Suppressor macrophage treated with lipopolysaccharide for 4 hours (primary cell): ENCODE measurements at places on chromosomes 7 and 10.

DNA sequence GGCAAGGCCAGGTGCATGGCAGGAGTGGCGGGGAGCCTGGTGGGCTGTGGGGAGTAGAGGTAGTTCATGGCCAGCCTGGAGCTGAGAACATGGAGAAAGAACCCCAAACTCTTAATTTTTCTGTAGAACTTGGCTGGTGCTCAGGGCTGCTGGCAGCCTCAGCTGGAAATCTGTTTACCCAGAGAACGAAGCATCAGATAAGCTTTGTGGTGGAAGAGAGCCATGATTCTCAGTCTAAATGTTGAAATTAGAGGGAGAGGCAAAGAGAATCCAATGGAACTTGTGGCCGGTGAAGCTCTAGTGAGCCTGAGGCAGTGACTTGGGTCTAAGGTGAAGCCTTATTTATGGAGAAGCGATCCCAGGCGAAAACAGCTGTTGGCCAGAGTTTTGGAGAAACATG is 126.4 kb downstream of the CCDC3 start:
- DNase-seq: no peak

- peak; percentile 47 for DNase-seq
These were observed 29.6 kb downstream of the ANKRD16 start for GRCh38 chr10:5860066-5860465.

- no peak for DNase-seq
These were observed 612.1 kb upstream of the MGMT start for GRCh38 chr10:128854963-128855362.

- no peak for DNase-seq
These were observed 47.0 kb upstream of the PLEKHA1 start for GRCh38 chr10:122327237-122328206.

- DNase-seq: no peak
These were observed 257.2 kb downstream of the KIAA1217 start for GRCh38 chr10:24465891-24466818.

DNA sequence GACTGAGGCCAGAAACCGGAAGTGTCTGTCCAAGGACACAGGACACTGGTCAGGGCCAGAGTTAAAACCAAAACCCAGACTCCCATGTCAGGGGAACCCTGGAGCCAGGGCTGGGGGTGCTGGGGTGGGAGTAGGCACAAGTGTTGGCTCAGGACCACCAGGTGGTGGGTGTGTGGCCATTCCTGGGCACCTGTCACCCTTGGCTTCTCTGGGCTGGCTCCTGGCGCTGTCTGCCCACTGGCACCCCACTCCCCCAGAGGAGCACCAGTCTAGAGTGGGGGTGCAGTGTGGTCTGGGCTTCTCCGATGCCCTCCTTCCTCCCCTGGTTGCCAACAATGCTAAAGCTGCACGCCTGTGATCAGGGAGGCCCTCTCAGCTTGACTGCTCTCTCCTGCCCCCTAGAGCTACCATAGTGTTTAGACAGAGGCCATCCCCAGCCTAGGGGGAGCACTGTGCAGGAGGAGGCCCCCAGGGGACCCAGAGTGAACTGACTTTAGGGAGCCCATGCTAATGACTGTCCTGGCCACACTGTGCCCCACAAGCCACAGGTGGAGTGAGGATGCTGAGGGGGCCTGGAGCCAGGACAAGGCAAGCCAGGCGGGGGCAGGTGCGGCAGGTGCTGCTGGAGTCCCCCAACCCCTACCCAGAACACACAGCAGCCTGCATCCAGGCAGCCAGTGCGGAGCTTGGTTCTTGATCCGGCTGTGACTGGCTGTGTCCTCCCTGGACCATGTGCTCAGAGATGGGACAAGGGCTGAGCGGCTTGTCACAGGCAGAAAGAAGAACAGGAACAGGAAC is 11.0 kb downstream of the RASGEF1A start:
- peak; percentile 23 for DNase-seq

DNA sequence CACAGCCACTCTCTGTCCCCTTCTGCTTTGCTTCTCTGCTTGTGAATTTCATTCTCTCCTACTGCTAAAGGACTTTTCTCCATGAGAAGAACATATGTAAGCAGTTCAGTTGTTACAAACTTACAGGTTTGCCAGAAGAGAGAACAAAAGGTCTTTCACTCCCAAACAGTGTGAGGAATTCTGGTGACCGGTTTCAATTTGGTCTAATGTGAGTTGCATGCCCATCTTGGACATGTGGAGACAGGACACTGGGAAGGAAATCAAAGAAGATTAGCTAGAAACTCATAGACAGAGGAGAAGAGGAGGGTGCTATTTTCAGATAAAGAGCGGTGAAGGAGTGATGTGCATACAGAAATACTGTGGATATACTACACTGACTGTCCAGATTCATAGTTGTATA is 209.5 kb upstream of the INHBA start:
- no peak for DNase-seq

DNA sequence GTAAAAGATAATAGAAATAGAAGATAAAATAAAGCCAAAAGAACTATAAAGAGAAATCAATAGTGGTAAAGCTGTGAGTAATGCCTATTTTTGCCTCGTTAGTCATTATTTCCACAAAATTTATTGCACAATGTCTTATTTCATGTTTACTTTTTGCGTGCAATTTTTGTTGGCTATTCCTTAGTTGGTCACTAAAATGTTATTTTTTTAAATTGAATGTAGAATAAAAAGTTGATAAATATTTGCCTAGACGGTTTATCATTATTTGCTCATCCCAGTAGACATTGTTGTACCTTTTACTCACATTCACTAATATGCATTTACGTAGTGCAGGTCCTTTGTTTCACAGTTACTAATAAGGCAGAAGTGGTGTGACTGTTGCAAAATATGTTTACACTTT is 227.8 kb upstream of the BMPER start:
- DNase-seq: peak; percentile 21

DNA sequence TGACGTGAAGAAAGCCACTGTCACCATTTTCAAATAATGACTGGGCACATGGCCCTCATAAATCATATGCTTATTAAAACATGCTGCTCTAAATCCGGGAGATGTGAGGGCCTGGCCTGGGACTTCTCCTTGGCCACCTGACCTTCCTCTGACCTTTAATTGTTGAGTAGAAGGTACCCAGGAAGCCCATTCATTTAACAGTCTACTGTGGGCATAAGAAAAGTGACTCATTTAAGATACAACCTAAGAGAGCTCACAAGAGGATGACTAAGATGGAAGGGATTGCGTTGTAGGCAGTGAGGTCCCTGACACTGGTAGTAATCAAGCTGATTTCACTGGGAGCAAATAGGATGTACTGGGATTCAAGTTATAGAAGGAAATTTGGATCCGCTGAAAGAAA is 203.4 kb upstream of the GPR26 start:
- peak; percentile 75 for DNase-seq

GRCh38 chr7:105097619-105098018 is 83.6 kb downstream of the KMT2E start:
- DNase-seq: no peak

DNA sequence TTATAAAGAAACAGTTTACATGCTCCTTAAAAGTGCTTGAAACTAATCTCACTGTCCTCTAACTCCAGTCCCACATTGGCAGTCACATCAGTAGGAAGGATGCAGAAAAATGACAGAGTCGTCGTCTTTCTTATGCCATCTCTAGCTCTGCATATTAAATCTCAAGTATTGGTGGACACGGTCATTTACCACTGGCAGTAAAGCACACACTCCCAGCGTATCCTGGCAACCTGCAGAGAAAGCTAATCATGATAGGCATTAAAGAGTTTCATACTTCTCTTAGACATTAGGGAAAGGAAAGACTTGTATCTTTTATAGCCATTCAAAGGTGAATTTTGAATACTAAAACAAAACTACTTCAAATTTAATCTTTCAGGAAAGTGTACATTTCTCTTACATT is 202.0 kb upstream of the COBL start:
- DNase-seq: no peak

- no peak for DNase-seq
These were observed 54.1 kb upstream of the AKR1C1 start for GRCh38 chr10:4909118-4909517.

DNA sequence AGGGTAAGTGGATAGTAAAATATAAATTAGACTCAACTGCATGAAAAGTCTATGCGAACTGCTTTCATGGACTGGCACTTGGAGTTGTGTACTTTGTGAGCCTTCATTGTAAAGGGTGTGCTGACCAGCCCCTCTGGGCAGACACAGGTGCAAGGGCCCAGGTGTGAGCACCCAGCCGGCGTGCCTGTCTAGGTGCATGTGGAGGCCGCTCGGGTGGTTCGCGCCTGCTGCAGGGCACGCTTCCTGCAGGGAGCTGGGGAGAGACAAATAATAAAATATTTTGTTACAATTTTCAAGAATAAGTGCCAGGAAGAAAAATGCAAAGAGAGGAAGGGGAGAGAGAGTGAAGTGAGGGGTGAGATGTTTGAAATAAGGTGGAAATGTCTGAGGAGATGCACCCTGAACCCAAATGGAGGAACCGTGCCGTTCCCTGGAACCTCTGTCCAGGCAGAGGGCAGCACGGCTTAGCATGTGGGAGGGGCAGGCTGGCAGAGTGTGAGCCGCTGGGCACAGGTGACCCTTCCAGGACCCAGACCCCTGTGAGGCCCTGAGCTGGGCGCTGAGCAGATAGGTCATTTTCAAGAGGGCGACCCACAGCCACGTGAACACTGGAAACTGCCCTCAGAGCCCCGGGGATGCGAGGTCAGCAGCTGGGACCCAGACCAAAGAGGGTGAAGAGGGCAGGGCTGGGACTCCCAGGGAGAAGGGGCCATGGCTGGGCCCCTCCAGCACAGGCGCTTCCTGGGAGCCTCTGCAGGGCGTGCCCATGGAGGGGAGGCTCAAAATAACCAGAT is 28.7 kb downstream of the RNF32 start:
- no peak for DNase-seq

GRCh38 chr10:124001391-124002148 is 91.8 kb downstream of the CHST15 start:
- no peak for DNase-seq

DNA sequence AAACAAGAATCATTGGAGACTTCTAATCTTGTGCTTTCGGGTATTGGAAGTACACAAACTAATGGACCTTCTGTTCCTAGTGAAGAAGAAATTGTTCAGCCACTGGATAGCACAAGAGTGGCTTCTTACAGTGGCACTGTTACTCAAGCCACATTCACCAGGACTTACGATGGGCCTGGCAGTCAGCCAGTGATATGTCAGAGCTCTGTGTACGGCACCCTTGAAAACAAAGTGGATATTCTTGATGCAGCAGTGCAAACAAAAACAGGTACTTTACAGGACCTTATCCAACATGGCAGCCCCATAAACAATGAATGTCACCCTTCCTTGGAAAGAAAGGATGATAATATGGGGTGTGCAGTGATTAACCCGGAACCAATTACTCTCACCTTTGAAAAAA is 61.6 kb downstream of the TASOR2 start:
- no peak for DNase-seq

DNA sequence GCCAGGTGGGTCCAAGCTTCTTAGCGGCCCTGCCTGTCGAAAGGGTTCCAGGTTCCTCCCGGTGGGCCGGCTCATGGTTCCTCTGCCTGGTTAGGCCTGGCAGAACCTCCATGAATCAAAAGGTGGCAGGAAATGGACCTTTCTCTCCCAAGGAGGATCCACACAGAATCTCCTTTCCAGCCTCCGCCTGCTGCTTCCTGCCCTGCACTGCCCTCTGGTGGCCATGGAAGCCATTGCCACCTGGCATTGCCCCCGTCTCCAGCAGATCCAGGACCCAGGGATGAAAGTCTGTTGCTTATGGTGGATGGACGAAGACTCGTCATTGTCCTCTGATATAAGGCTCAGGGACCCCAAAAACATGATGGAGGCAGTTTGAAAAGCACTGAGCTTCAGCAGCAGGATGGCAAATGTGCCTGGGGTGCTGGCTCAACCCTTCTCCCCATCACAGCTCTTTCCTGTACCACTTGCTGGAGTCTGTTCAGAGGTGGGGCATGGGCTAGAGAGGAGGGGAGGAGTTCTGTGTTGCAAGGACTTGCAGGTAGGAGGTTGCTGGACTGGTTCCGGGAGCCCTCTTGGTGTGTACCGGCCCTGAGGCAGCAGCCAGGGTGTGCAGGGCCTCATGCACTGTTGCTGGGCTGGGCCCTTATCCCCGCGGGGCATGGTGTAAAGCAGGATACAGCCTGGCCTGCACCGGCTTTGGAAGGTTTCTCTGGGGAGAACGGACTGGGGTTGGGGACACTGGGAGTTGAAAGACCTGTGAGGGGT is 11.3 kb upstream of the INMT start:
- DNase-seq: peak; percentile 76

- no peak for DNase-seq
These were observed 658.2 kb downstream of the LRMDA start for GRCh38 chr10:76089556-76090180.

- DNase-seq: no peak
These were observed 34.2 kb downstream of the HK1 start for GRCh38 chr10:69312528-69312927.

DNA sequence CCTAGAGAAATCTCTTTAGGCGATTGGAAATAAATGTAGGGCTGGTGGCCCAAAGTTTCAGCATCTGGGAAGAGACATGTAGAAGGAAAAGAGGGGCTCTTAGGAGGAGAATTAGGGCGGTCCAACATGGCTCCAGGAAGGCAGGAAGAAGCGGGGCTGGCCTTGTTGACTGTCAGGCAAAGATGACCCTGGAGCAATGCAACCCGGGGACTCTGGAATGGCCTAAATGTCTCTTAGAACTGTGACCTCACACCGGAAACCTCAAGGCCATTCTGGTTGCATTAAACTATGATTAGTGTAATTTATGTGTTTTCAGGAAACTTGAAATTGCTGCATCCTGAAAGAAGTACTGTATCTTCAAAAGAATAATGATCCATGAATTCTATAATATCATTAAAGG is 66.8 kb downstream of the NRP1 start:
- DNase-seq: no peak
